ENCODE measurements at places on chromosomes 11 and 22.

DNA sequence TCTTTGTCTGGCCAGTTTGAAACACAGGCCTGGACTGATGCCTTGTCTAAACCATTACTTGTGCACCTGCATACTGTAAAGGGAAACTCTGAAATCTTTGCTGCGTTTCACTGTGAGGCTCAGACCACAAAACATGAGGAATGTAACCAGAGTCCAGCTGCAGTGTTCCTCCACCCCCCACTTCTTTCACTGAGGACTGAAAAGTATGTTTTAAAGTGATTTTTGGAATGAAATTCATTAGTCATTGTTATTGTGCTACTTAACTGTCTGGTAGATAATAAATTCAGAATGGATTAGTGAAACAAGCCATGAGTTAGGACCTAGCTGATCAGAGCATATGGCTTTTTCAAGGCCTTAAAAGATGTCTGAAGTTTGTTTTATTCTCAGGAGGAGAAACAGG lies 181.2 kb downstream of the WNT11 start:
- DNase-seq, result no peak

GRCh38 chr11:127042445-127042844 lies 41.9 kb upstream of the KIRREL3 start:
- no peak for DNase-seq

DNA sequence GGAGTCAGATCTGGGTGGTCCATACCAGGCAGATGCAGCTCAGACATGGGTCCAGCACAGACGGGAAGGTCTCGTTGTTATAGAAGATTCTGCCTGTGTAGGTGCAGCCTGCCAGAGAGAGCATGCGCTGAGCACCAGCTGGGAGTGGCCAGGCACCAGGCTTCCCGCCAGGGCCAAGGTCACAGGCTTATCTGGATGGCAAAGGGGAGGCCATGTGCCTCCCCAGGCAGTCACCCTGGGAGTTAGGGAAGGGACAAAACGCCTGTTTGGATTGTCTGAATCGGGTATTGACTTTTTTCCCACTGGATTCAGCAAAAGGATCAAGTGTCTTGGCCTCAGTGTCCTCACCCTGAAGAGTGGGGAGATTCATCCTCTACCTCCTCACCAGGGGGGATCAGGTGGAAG lies 26.5 kb downstream of the PGA5 start:
- no peak for DNase-seq

- no peak for DNase-seq
These were observed 89.9 kb upstream of the APOA1 start for GRCh38 chr11:116927163-116927974.

- no peak for DNase-seq
These were observed 527 bp upstream of the MRPL48 start for GRCh38 chr11:73787051-73787642.

- no peak for DNase-seq
These were observed 152.4 kb downstream of the FCHSD2 start for GRCh38 chr11:72989727-72990126.

DNA sequence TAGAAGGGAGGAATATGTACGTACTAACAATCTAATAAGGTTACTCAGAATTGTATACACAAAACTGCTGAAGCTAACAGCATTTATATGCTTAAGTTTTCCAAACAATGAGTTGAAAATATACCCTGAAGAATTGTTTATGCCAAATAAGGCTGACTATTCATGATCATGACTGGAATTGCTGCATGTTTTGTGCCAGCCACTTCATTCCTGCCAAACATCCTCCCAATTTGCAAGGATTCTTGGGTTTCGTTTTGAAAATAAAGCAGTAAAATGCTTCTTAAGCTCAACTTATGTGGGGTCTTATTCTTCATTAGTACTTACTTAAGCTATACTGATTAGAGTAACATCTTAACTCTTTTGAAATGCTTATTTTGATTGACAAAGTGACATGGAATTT lies 149.0 kb downstream of the SPON1 start:
- DNase-seq, result no peak

GRCh38 chr11:101127699-101128570 lies 1.7 kb downstream of the PGR start:
- DNase-seq, result no peak

DNA sequence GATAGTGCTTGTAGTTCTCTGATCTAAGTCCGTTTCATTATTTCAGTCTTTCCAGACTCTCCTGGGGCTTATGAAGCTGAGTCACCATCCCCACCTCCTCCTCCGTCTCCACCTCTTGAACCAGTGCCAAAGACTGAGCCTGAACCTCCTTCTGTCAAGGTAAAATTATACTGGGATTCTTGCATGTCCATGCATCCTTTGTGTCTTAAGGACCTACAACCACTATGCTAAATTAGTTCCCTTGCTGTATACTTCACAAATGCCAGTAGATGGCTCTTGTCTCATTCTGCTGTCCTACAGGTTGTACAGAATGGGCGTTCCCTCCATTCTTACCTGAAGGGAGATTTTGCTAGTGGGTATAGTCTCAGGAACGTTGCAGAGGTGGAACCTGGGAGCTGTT lies 42.2 kb downstream of the POLD3 start:
- no peak for DNase-seq

GRCh38 chr11:125365196-125365931 lies 130.7 kb downstream of the FEZ1 start:
- DNase-seq, result no peak
